Gastrocnemius medialis (tissue), 4 donors: ENCODE measurements at places on chromosomes 2 and 18. TPM values are rescaled to one million over a fixed set of nuclear protein-coding genes. Genes with fewer than 3 reads are reported as not detected.

GRCh38 chr2:153519257-153519875 is 40.8 kb upstream of the RPRM start:
- H3K36me3 ChIP-seq: no peaks in the 10 kb centered on the region
- no peaks in the 10 kb centered on the region for H3K27me3 ChIP-seq
- no peak overlapping the region for H3K27ac ChIP-seq
- H3K4me1 ChIP-seq: no peaks in the 10 kb centered on the region

Gene PRSS56
- 3.2 TPM for total RNA-seq

- no peak overlapping the region for H3K4me3 ChIP-seq
- H3K27me3 ChIP-seq: no peaks in the 10 kb centered on the region
- no peaks in the 10 kb centered on the region for H3K4me1 ChIP-seq
Measured at GRCh38 chr18:79123948-79124347, 54.8 kb downstream of the ATP9B start.

DNA sequence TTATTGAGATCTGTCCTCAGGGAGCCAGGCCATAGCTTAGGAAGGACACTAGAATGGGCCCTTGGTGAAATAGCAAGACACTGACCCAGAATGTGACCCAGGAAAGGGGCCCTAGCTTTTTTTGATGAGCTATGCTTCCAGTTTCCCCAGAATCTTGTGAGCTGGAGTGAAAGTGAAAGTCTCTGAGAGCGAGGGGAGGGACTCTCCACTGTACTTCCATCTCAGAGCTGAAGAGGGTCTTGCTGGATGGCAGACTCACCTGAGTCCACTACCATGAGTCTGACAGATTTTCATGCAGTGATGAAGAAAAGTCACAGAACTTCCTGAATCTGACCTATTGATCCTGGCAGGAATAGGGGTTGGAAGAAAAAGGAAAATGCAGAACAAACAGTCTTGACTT is 3.1 kb downstream of the ARHGAP25 start:
- no peak overlapping the region for H3K4me3 ChIP-seq
- H3K27ac ChIP-seq: no peak overlapping the region
- no peaks in the 10 kb centered on the region for H3K27me3 ChIP-seq
- H3K36me3 ChIP-seq: no peaks in the 10 kb centered on the region

GRCh38 chr2:238163481-238164198 is 4.9 kb downstream of the ERFE start:
- no peak for DNase-seq
- no peak overlapping the region for H3K27ac ChIP-seq
- H3K4me1 ChIP-seq: peaks cover 21% of the 10 kb centered on the region

DNA sequence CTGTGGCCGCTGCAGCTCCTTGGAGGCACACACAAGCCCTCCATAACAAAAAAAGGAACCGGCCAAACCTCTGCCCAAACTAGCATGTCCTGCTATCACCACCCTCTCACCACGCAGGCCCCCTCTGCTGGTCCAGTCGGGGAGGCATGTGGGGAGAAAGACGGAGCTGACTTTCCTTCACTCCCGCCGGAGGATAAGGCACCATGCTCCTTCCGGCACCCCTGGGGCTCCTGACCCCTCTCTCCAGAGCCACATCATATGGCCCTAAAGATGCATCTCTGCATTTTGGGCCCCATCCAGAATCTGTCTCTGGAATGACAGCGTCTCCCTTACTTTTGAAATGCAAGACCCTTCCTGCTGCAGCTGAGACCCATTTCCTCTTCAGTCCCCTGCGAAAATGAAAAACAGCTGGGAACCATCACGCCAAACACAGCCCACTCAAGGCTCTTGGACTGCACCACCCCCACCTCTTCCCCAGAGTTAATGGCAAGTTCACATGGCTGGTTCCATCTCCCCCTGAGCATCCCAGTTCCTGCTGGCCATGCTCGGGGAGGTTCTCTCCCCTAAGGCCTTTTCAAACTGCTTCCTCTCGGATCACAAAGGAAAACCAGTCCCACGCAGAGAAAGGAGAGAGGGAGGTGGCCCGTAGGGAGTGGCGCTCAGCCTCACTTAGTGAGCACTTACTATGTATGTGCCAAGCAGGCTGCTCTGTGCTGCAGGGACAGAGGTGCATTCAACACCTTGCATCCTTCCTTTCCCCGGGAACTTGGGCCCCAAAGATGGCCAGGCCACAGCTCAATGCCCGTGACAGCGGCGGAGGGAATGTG is 35.2 kb upstream of the MLPH start:
- no peaks in the 10 kb centered on the region for H3K27me3 ChIP-seq
- H3K4me1 ChIP-seq: peaks cover 46% of the 10 kb centered on the region
- no peak overlapping the region for H3K4me3 ChIP-seq

Gene SIX3
- total RNA-seq: not detected

- H3K4me3 ChIP-seq: no peak overlapping the region
- H3K4me1 ChIP-seq: peaks cover 36% of the 10 kb centered on the region
- H3K27me3 ChIP-seq: no peaks in the 10 kb centered on the region
- DNase-seq: no peak
Measured at GRCh38 chr2:120894966-120895365, 159.3 kb downstream of the GLI2 start.

- no peaks in the 10 kb centered on the region for H3K36me3 ChIP-seq
- DNase-seq: no peak
- H3K27me3 ChIP-seq: no peaks in the 10 kb centered on the region
- H3K4me1 ChIP-seq: no peaks in the 10 kb centered on the region
- no peak overlapping the region for H3K4me3 ChIP-seq
Measured at GRCh38 chr18:2627821-2628276, 27.7 kb upstream of the SMCHD1 start.

Gene DNAJC5G
- total RNA-seq: not detected

Gene UGT1A6
- not detected for total RNA-seq

DNA sequence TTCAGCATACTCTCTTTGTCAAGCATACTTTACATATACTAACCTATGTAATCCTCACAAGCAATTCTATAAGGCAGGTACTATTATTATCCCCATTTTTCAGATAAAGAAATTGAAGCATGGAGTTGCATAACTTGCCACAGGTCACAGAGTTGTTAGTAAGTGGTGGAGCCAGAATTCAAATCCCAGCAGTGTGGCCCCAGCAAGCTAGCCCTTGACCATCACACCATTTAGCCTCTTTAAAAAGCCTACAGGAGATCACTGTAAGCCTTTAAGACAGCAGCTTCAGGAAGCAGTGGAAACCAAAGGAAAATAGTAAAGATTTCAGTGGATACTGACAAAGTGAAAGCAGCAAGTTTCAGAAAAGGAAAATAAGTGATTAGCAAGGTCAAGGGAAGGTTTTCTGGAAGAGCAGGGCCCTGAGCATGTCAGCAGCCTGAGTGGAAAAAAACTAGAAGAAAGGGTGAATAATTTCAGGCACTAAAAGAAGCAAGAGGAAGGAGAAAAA is 11.7 kb downstream of the B4GALT6 start:
- no peaks in the 10 kb centered on the region for H3K36me3 ChIP-seq
- no peak overlapping the region for H3K4me3 ChIP-seq
- no peak for DNase-seq
- no peaks in the 10 kb centered on the region for H3K27me3 ChIP-seq

Gene TGFA
- total RNA-seq: 0.26 TPM

DNA sequence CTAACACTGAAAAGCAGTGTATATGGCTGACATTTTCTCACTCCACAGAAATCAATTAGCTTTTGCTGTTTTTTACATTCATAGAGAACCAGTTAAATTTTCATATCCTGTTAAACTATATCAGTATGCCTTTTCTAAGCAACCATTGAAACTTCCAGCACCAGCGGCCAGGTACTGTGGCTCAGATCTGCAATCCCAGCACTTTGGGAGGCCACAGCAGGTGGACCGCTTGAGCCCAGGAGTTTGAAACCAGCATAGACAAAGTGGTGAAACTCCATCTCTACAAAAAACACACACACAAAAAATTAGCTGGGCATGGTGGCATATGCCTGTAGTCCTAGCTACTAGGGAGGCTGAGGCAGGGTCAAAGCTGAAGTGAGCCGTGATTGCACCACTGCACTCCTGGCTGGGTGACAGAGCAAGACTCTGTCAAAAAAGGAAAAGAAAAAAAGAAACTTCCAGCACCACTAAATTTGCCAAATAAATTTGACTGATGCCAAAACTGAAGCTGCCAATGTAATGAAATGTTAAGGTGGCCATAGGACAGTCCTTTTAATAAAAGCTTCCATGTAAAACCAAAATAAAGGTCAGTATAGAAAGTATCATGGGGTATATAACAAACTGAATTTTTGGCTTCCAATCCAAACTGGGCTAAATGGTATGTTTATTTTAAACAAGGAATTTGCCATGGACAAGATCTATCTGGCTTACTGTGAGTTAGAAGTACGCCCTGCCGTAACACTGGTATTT is 3.5 kb downstream of the SFT2D3 start:
- peaks cover 36% of the 10 kb centered on the region for H3K4me1 ChIP-seq
- H3K36me3 ChIP-seq: peaks cover 40% of the 10 kb centered on the region
- peak overlapping the region; percentile 17 for H3K27ac ChIP-seq
- no peaks in the 10 kb centered on the region for H3K27me3 ChIP-seq

- H3K27me3 ChIP-seq: peaks cover 10% of the 10 kb centered on the region
- H3K36me3 ChIP-seq: no peaks in the 10 kb centered on the region
- H3K27ac ChIP-seq: no peak overlapping the region
- no peaks in the 10 kb centered on the region for H3K4me1 ChIP-seq
- H3K4me3 ChIP-seq: no peak overlapping the region
Measured at GRCh38 chr2:60527762-60528161, 25.7 kb downstream of the BCL11A start.

GRCh38 chr2:33680644-33681363 is 81.7 kb upstream of the FAM98A start:
- H3K4me1 ChIP-seq: no peaks in the 10 kb centered on the region
- no peak overlapping the region for H3K4me3 ChIP-seq

Gene ARHGEF33
- total RNA-seq: 0.52 TPM

- DNase-seq: no peak
- H3K4me1 ChIP-seq: peaks cover 71% of the 10 kb centered on the region
- H3K4me3 ChIP-seq: no peak overlapping the region
- H3K36me3 ChIP-seq: no peaks in the 10 kb centered on the region
- H3K27me3 ChIP-seq: no peaks in the 10 kb centered on the region
- H3K27ac ChIP-seq: no peak overlapping the region
Measured at GRCh38 chr2:197427986-197428385, 6.8 kb downstream of the SF3B1 start.

GRCh38 chr2:134636714-134637113 is 82.1 kb downstream of the TMEM163 start:
- no peaks in the 10 kb centered on the region for H3K36me3 ChIP-seq
- no peaks in the 10 kb centered on the region for H3K27me3 ChIP-seq
- no peak overlapping the region for H3K27ac ChIP-seq
- DNase-seq: no peak
- H3K4me1 ChIP-seq: no peaks in the 10 kb centered on the region

Gene FOXD4L1
- not detected for total RNA-seq

DNA sequence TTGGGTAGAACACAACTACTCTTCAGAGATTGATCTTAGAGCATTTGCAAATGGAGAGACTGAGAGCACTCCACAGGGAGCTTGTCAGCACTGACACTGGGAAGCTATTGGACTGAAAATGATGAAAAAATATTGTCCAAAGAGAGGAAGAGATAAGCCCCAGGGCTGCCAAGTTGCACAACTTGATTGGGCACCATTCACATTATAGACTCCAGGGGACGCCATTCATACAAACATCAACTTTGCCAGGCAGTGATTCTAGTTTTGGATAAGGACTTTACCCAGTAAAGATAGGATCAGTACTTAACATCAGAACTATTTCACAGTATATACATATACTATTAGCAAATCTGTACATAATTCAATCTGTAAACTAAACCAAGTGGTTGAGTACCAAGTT is 79.6 kb upstream of the MYCN start:
- no peaks in the 10 kb centered on the region for H3K36me3 ChIP-seq
- H3K4me3 ChIP-seq: no peak overlapping the region
- no peak overlapping the region for H3K27ac ChIP-seq
- H3K4me1 ChIP-seq: no peaks in the 10 kb centered on the region
- no peaks in the 10 kb centered on the region for H3K27me3 ChIP-seq

- peak overlapping the region; percentile 49 for H3K27ac ChIP-seq
- DNase-seq: no peak
- H3K4me3 ChIP-seq: no peak overlapping the region
- H3K4me1 ChIP-seq: peaks cover 4% of the 10 kb centered on the region
- H3K36me3 ChIP-seq: no peaks in the 10 kb centered on the region
- no peaks in the 10 kb centered on the region for H3K27me3 ChIP-seq
Measured at GRCh38 chr18:56108478-56109367, 520.7 kb upstream of the TCF4 start.

DNA sequence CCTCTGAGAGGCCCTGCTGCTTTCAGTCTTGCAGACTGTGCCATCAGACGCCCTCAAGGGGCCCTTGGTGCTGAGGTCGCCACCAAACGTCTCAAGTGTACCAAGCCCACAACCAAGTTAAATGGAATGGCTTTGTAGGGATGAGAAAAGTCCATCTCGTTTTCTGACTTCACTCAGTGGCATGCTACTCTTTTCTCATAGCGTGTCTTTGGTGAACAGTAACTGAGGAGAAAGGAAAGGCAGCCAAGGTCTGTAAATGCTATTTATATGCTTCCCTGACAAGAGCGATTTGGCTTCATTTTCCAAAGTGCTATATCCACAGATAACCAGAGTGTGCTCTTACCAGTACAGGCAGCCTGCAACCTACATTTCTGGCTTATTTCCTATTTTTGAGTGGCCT is 123.0 kb downstream of the MTX2 start:
- DNase-seq: no peak
- peaks cover 6% of the 10 kb centered on the region for H3K4me1 ChIP-seq
- H3K27ac ChIP-seq: no peak overlapping the region
- H3K4me3 ChIP-seq: no peak overlapping the region
- no peaks in the 10 kb centered on the region for H3K36me3 ChIP-seq
- H3K27me3 ChIP-seq: no peaks in the 10 kb centered on the region

GRCh38 chr2:208570851-208571763 is 164.5 kb downstream of the PTH2R start:
- no peak overlapping the region for H3K27ac ChIP-seq
- no peaks in the 10 kb centered on the region for H3K4me1 ChIP-seq
- no peaks in the 10 kb centered on the region for H3K27me3 ChIP-seq
- H3K36me3 ChIP-seq: no peaks in the 10 kb centered on the region

GRCh38 chr2:191500884-191501560 is 176.9 kb upstream of the NABP1 start:
- no peaks in the 10 kb centered on the region for H3K27me3 ChIP-seq
- no peak for DNase-seq
- H3K27ac ChIP-seq: peak overlapping the region; percentile 54
- no peak overlapping the region for H3K4me3 ChIP-seq
- H3K4me1 ChIP-seq: no peaks in the 10 kb centered on the region
- no peaks in the 10 kb centered on the region for H3K36me3 ChIP-seq

DNA sequence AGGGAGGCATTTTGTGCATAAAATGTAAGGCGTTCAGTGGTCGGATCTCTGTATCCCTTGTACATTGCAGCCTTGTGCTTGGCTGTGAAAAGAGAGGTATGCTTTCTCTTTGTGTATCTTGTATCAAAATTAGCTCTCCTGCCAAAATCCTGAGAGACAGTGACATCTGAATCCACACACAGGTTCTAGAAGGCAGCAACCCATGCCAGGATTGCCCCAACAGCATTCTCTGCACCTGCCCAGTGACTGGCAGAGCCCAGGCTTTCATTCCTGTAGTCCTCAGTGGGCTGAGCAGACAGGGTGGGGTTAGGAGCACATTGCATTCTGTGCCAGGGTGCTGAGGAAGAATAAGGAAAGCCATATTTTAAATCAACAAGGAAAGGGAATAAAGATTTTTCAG is 740.3 kb upstream of the RAB6C start:
- no peak overlapping the region for H3K4me3 ChIP-seq
- no peaks in the 10 kb centered on the region for H3K27me3 ChIP-seq
- no peaks in the 10 kb centered on the region for H3K4me1 ChIP-seq

GRCh38 chr2:143473216-143473615 is 344.0 kb downstream of the ARHGAP15 start:
- no peak overlapping the region for H3K4me3 ChIP-seq
- no peaks in the 10 kb centered on the region for H3K4me1 ChIP-seq
- no peak for DNase-seq
- H3K36me3 ChIP-seq: no peaks in the 10 kb centered on the region
- no peaks in the 10 kb centered on the region for H3K27me3 ChIP-seq
- peak overlapping the region; percentile 28 for H3K27ac ChIP-seq

Gene PLEKHH2
- total RNA-seq: 2.1 TPM
